Urinary bladder (tissue), 4 donors: ENCODE measurements at places on chromosomes 1 and 21. TPM values are rescaled to one million over a fixed set of nuclear protein-coding genes. Genes with fewer than 3 reads are reported as not detected.

The MROH9 gene
- polyA plus RNA-seq: not detected

The MASP2 gene
- not detected for polyA plus RNA-seq

The AADACL3 gene
- polyA plus RNA-seq: not detected

The NPPA gene
- 1.0 TPM for polyA plus RNA-seq

The UFC1 gene
- 119 TPM for polyA plus RNA-seq

The HPCAL4 gene
- 0.23 TPM for polyA plus RNA-seq

The NECTIN4 gene
- 5.0 TPM for polyA plus RNA-seq

The CD101 gene
- polyA plus RNA-seq: 1.3 TPM

The C1orf87 gene
- polyA plus RNA-seq: not detected

The TRPM2 gene
- 3.3 TPM for polyA plus RNA-seq

The TNFRSF9 gene
- not detected for polyA plus RNA-seq

The KDF1 gene
- polyA plus RNA-seq: 2.0 TPM

The BCAN gene
- 0.19 TPM for polyA plus RNA-seq

The KCNN3 gene
- 1.5 TPM for polyA plus RNA-seq

The IL20 gene
- not detected for polyA plus RNA-seq

The IL12RB2 gene
- 0.32 TPM for polyA plus RNA-seq

The CHIA gene
- polyA plus RNA-seq: not detected

The PADI1 gene
- polyA plus RNA-seq: 0.18 TPM

The HJV gene
- polyA plus RNA-seq: 0.11 TPM

The S100A14 gene
- polyA plus RNA-seq: 7.1 TPM

The ETV3L gene
- polyA plus RNA-seq: not detected

The FAM72C gene
- polyA plus RNA-seq: 0.16 TPM

The CLCA1 gene
- polyA plus RNA-seq: not detected

The HMCN1 gene
- 2.5 TPM for polyA plus RNA-seq

The ABCA4 gene
- polyA plus RNA-seq: 0.37 TPM

The KRTAP8-1 gene
- not detected for polyA plus RNA-seq

The ANGPTL3 gene
- 0.11 TPM for polyA plus RNA-seq

The PLA2G4A gene
- polyA plus RNA-seq: 23.3 TPM

The TRMT1L gene
- 14.1 TPM for polyA plus RNA-seq

The KRTAP19-3 gene
- polyA plus RNA-seq: not detected

The PDPN gene
- polyA plus RNA-seq: 96.8 TPM

The SMCP gene
- not detected for polyA plus RNA-seq

The PTGS2 gene
- 31.3 TPM for polyA plus RNA-seq

The SNX7 gene
- 32.2 TPM for polyA plus RNA-seq

The KCNQ4 gene
- 13.1 TPM for polyA plus RNA-seq

The FAM229A gene
- 7.3 TPM for polyA plus RNA-seq

The BSND gene
- polyA plus RNA-seq: not detected

The FMO4 gene
- 3.2 TPM for polyA plus RNA-seq

The PSRC1 gene
- polyA plus RNA-seq: 6.5 TPM

The KRTAP11-1 gene
- not detected for polyA plus RNA-seq

The PROX1 gene
- polyA plus RNA-seq: 1.4 TPM

The AADACL4 gene
- polyA plus RNA-seq: not detected

The F13B gene
- polyA plus RNA-seq: 0.05 TPM

The MYOM3 gene
- 0.29 TPM for polyA plus RNA-seq

The TNNT2 gene
- 94.9 TPM for polyA plus RNA-seq

The AMY1A gene
- polyA plus RNA-seq: not detected

The NEK7 gene
- 48.0 TPM for polyA plus RNA-seq

The PCBP3 gene
- polyA plus RNA-seq: 4.6 TPM

The SZRD1 gene
- 115 TPM for polyA plus RNA-seq

The OR10J4 gene
- not detected for polyA plus RNA-seq

The NR1I3 gene
- 0.27 TPM for polyA plus RNA-seq

The TCHH gene
- polyA plus RNA-seq: 0.11 TPM

The AIRE gene
- polyA plus RNA-seq: 0.03 TPM

The COL16A1 gene
- polyA plus RNA-seq: 166 TPM

The PLA2G2C gene
- not detected for polyA plus RNA-seq

The NT5C1A gene
- polyA plus RNA-seq: 0.27 TPM

The LINGO4 gene
- 0.19 TPM for polyA plus RNA-seq

The AMY1C gene
- not detected for polyA plus RNA-seq
